ENCODE measurements at places on chromosomes 6 and 20.

- no peak for DNase-seq
These were observed 16.1 kb upstream of the HINT3 start for GRCh38 chr6:125940247-125941041.

DNA sequence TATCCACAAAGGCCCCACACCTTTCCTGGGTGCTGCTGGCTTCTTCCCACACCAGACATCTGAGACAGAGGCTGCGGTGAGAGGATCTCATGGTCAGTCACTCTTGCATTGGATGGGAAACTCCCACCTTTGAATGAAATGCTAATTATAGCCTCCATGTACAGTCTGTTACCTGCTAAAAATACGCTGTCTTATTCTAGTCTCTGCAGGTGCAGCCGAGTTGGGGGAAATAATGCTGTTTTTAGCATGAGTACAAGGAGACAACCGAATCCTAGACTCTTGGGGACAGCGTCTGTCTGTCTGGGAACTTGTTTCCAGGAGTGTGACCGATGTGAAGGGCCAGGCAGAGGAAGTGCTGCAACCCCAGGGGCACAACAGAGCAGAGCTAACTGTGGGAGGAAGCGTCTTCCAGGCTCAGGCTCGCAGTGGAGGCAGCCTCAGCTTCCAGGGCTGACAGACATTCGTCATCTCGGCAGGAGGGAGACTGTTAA, 286.2 kb downstream of the PREX1 start:
- DNase-seq: no peak

- no peak for DNase-seq
These were observed 571 bp upstream of the PRPF6 start for GRCh38 chr20:63980317-63980805.

DNA sequence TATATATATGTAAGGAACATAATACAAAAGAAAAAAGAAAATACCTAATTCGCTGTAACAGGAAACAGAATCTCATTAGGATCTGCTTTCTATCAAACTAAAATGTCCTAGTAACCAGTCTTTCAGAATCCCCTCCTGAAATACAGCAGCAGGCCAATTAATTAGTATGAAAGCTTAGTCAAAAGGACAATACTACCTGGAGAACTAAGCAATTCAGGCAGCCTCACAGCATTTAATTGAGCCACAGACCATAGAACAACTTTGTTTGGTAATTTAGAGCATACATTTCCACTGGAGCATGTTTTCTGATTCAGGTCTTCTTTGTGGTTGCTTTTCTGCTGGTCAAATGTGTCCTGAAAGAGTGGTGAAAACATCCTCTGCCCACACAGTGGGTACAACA, 516.0 kb downstream of the LMBRD1 start:
- no peak for DNase-seq

DNA sequence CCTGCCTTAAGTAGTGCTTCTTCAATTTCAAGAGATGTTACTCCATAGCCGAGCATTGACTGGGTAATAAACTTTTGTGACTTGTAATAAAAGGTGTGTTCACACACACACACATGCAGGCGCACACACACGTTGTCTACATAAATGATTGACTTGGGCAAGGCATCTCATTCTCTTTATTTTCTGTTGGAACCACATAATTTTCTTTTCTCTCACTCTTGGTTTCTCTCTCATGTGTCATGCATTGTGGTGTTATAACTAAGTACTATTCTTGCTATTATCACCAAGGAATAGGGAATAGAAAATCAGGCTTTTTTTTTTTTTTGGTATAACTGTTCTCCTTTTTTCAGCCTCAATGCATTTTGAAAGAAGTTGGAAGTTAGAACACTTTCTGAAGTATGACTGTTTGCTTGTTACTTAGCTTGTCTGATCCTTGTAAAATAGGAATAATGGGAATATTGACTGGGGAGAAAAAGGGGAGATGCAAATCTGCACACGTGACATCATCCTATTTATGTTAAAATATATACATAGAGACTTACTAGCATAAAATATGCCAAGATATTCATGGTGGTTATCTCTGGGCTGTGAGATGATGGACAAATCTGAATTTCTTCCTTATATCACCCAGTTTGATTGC, 26.1 kb upstream of the CD83 start:
- no peak for DNase-seq

DNA sequence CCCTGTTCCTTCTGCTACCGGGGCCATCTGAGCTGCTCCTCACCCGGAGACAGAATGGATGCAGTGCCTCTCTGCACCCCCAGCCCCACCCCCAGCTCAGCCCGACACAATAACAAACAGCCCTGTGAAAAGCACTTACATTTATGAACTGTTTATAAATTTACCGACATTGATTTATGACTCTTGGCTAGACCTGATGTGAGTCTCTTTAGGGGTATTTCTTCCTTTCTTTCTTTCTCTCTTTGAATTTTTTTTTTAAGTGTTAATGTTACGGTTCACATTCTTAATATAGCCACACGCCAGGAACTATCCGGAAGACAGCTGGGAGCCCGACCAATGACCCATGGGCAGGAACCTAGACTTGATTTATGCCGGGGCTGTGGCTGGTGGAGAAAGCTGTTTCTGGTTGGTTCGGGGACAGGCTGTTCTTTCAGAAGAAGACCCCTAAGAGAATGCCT, 266.3 kb downstream of the CDC5L start:
- no peak for DNase-seq

DNA sequence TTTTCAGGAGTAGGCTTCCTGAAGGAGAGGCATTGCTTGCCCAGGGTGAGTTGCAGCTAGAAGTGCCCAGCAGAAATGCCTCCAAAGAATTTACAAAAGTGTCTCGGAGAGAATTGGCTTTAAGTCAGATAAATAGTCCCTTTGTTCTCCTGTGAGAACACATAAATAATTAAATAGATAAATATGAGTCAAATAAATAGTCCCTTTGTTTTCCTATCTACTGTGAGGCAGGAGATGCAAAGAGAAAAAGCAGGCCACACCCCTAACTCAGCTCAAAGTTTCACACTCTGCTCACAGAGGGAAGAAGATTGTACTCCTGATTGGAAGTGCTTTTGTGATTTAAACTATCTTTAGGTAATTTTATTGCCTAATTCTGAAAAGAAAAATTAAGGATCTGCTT, 180.7 kb upstream of the PRSS16 start:
- no peak for DNase-seq

DNA sequence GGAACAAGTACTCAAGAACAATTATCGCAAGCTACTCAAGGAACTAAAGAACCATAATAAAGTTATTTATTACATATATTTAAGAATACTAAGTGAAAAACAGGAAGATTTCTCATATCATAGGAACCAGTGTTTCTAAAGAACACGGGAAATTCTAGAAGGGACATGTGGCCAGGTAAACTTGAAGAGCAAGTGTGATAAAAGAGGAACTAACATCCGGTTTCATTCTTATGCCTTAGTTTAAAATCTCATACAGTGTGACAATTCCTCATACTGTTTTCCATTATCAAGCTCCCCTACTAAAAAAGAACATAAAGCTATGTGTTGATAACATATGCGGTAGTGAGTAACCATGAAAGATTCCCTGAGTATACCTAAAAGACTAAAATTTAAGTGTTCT, 163.5 kb upstream of the SHLD1 start:
- no peak for DNase-seq

DNA sequence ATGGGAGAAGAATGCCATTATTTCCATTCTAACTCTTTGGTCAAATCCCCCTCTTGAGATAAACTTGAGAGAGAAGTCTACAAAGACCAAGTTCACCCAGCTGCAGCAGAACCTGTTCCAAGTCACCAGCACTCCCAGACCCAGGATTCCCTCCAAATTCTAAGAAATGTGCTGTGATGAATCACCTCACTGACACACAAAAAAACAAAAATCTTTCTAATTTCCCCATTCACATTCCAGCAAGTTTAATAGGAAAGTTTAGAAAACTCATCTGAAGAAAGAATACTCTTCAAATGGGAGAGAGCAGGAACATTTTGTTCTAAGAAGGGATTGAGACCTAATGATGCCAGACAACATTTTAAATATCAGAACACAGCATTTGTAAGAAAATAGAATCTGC, 213.6 kb upstream of the PLCB4 start:
- no peak for DNase-seq

- DNase-seq: no peak
These were observed 49.6 kb upstream of the SLC22A1 start for GRCh38 chr6:160071805-160072690.

DNA sequence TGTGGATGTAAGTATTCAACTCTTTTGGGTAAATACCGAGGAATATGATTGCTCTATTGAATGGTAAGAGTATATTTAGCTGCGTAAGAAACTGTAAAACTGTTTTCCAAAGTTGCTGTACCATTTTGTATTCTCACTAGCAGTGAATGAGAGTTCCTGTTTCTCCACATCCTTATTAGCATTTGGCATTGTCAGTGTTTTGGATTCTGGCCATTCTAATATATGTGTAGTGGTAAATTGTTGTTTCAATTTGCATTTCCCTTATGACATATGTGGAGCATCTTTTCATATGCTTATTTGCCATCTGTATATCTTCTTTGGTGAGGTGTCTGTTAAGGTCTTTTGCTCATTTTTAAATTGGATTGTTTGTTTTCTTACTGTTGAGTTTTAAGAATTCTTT, 29.3 kb upstream of the KAT14 start:
- no peak for DNase-seq

DNA sequence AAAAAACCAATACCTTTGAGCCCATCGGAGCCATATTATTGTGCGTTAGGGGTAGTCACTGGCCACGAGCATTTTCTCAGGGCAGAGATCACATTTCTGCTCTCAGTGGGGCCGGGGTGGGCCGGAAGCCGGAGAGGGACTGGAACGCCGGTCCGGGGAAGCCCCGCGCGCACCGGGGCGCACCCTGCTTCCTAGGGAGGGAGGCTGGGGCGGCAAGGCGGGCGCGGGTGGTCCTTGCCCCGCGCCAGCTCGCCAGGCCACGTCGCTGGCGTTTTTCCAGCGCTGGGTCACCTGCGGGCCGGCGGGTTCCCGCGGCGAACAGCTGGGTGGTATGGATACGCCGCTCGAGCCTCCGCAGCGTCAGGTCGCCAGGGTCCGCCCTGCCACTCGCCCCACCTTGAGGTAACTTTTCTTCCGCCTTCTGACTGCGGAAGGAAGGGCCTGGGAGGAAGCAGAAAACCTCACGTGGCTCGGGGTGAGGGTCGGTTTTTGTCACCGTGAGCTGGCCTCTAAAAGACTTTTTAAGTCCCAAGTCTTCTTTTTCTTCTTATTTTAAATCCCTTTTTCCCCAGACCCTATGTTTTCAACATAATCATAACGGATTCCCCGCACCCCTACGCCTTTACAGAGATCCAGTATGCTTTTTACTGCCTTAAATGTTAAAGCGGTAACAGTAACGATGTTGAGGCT, 2.7 kb upstream of the EEF1A1 start:
- peak; percentile 72 for DNase-seq

DNA sequence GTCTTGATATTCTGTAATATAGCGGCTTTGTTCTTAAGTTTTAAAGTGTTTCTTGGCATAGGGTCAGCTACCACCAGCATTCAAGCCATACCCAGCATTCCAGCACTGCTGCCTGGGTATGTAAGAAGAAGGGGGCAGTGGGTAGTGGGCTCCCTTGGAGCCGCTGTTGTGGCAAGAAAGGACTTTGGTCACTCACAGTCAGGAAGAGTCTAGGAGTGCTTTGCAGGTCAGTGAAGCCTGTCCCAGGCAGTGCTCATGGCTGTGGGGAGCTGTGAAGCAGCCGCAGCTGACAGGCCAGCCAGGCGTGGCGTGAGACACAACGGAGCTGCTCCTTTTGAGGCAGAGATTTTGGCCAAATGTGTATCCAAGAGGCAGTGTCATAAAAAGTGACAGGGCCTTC, 512.0 kb downstream of the CDKAL1 start:
- no peak for DNase-seq

DNA sequence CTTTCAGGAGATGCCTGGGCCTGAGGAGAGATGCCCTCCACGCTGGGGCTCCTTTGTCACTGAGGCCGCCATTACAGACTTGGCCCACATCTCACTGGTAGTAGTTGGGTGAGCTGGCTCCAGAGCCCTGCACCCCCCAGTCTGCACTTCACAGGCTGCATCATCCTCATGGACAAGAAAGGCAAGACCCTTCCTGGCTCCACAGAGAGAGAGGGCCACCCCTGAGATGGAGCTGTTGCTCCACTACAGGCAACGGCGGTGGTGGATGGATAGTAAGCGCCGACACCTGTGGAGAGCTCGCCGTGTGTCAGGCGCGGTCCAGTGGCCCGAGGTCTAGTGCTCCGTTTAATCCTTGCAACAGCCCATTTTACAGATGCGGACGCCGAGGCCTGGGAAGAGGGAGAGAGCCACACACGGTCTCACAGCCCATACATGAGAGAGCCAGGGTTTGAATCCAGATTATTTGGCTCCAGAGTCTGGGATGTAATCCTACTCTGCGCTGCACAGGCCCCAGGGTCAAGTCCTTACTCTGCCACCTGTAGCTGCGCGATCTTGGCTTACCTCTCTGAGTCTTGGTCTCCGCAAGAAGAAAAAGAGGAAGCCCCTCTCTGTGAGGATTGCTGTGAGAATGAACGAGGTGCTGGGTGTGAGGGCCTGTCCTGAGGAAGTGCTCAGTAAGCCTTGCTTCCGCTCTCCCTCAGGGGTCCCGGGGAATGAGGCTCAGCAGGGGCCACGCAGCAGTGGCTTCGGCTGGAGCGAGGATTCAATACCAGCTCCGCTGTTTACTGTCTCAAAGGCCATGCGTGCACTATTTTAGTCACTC, 34.5 kb downstream of the SPDEF start:
- DNase-seq: no peak

- no peak for DNase-seq
These were observed 19.5 kb upstream of the ASXL1 start for GRCh38 chr20:32338665-32339064.

DNA sequence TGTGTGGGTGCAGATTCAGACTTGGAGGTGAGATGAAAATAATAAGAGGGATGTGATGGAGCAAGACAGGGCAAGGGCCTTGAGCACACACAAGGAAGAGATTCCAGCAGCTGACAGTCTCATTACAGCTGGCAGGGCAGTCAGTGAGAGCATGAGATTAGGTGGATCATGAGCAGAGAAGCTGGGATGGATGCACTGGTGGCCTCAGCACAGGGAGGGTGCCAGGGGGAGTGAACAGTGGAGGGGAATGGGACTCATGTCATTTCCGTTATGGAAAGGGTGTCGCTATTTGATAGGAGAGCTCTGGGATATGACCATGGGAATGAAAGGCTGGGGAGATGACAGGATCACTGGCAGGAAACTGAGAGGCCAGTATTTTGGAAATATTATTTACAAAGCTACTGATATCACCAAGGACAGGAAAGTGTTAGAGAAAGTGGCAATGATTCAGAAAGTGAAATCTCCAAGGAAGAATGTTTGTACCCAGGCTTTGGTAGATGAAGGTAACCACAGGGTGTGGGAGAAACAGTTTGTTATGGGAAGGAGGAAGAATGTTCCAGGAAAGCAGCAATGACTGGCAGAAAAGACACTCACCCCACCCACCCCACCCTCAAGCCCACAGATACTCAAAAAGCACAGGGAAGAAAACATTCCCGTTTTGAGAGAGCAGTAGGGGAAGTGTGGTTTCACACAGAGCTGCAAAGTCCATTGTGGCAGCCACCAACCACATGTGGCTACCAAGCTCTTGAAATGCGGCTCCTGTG, 214.7 kb upstream of the PROKR2 start:
- DNase-seq: no peak

GRCh38 chr6:156046841-156047449, 591.3 kb upstream of the NOX3 start:
- DNase-seq: no peak

Data from stimulated activated CD8-positive, alpha-beta memory T cell treated with anti-CD3 and anti-CD28 coated beads, Interleukin-12 subunit alpha, Interleukin-12 subunit beta, amount 100 ng/mL, for 4 hours (primary cell).